ENCODE measurements at places on chromosomes 4 and X. TPM values are rescaled to one million over a fixed set of nuclear protein-coding genes. Genes with fewer than 3 reads are reported as not detected.

Gene XPNPEP2
- total RNA-seq = 1.2 TPM

Gene PITX2
- total RNA-seq = not detected

Gene TNIP2
- 53.5 TPM for total RNA-seq

Gene SMR3A
- total RNA-seq = not detected

Gene RASL11B
- 0.14 TPM for total RNA-seq

Gene LDB2
- not detected for total RNA-seq

Gene GYG2
- total RNA-seq = not detected

Gene PAGE2
- total RNA-seq = not detected

Gene EXOC1
- 26.9 TPM for total RNA-seq

Gene MAGEA3
- not detected for total RNA-seq

Gene TRIM2
- total RNA-seq = not detected

Gene MAB21L2
- not detected for total RNA-seq

Gene SOX3
- not detected for total RNA-seq

Gene RAB40A
- 0.19 TPM for total RNA-seq

Gene SERPINA7
- not detected for total RNA-seq

Gene ERCC6L
- 14.1 TPM for total RNA-seq

Gene SYN1
- 0.15 TPM for total RNA-seq

Gene TMEM271
- total RNA-seq = not detected

Measured in activated CD8-positive, alpha-beta memory T cell treated with anti-CD3 and anti-CD28 coated beads, Interleukin-2, amount 10 ng/mL, durations not matched to agents 7 days and 5 days (primary cell).